ENCODE measurements at places on chromosomes 3 and 15.

GRCh38 chr3:178671791-178672190 lies 135.6 kb downstream of the KCNMB2 start:
- DNase-seq: no peak

DNA sequence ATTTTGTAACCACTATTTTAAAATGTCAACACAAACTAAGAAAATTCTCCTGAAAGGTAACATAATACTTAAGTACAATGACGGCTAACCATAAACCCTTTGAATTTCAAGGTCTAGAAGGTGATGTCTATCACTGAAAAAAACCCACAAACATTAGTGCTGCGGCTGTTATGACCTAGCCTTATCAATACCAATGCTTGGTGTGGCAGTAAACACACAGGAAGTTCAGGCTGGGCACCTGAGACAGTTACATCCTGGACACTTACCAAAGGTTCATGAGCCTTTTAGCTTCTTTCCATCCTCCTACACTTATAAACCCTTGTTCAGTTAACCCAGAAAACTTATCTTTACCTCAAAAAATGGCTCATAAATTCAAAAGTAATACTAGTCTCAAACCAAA lies 5.8 kb downstream of the HSPBAP1 start:
- no peak for DNase-seq

GRCh38 chr3:59043391-59043790 lies 6.4 kb downstream of the CFAP20DC start:
- no peak for DNase-seq

GRCh38 chr15:59532770-59533379 lies 78.7 kb upstream of the GCNT3 start:
- peak; percentile 26 for DNase-seq
